ENCODE measurements at places on chromosomes 2 and 18.

DNA sequence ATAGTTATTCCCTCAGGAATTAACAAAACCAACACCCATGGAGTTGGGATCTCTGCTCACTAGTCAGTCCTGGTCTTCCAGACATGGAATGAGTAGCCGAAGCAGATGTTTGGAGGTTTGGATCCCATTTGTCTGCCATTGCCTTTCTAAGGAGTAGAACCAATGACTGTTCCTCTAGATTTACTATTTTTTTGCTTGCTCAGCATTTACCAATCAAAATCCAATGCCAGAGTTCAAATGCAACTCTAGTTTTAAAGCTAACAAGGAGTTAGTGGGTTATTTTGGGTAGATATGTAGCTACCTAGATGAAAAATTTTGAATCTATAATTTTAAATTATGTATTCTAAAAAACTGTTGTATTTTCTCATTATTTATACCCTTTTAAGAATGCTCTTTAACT, 62.6 kb downstream of the MALT1 start:
- DNase-seq, result no peak

DNA sequence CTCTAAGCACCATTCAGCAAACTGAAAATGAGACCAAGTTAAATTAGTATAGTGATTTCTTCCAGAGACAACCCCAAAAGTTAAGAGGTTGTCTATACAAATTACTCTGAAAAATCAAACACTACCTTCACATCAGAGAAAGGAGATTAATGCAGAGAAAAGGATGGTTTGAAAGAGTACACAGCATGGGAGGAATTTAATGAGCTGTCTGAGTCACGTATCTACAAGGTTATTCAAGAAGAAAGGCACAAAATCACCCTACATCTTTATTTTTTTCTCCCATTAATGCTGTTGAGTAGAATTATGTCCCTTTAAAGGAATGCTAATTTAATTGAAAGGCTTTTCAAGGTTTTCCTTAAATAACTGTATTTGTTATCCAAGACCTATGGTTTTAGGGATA, 41.1 kb downstream of the LANCL1 start:
- no peak for DNase-seq

- no peak for DNase-seq
These were observed 74.6 kb downstream of the SLC4A3 start for GRCh38 chr2:219701847-219702634.

- no peak for DNase-seq
These were observed 70.4 kb downstream of the ARHGEF33 start for GRCh38 chr2:38959938-38960608.

DNA sequence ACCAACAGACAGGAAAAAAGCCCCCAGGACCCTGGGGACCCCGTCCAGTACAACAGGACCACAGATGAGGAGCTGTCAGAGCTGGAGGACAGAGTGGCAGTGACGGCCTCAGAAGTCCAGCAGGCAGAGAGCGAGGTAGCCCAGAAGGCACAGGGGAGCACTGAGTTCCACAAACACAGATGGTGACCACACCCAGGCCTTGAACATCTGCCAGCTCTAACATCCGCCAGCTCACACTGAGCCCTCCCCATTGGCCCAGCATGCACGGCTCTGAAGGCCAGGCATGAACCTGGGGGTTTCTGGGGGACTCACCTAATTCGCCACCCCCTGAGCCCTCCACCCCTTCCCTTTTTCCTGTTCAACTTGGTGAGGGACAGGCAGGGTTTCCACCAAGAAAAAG, 25.6 kb upstream of the PRLH start:
- DNase-seq, result no peak

DNA sequence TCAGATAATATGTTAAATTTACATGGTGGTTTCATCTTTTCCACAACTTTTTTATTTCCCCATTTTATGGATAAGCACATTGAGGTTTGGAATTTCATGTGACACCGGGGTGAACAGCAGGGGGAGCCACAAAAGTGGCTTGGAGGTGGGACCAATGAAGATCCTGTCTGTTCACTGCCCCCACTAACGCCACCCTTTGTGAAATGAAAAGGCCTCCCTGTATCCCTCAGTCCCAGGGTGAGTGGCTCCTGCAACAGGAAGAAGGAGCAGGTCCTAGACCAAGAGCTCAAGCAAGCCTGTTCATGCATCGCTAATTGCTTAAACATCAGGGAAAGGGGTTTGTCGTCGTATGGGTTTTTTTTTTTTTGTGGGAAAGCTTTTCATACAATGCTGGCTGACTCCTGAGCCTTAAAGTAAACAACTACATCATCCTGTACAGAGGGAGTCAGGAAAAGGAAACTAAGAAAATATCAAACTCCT, 267.8 kb upstream of the EPAS1 start:
- no peak for DNase-seq

DNA sequence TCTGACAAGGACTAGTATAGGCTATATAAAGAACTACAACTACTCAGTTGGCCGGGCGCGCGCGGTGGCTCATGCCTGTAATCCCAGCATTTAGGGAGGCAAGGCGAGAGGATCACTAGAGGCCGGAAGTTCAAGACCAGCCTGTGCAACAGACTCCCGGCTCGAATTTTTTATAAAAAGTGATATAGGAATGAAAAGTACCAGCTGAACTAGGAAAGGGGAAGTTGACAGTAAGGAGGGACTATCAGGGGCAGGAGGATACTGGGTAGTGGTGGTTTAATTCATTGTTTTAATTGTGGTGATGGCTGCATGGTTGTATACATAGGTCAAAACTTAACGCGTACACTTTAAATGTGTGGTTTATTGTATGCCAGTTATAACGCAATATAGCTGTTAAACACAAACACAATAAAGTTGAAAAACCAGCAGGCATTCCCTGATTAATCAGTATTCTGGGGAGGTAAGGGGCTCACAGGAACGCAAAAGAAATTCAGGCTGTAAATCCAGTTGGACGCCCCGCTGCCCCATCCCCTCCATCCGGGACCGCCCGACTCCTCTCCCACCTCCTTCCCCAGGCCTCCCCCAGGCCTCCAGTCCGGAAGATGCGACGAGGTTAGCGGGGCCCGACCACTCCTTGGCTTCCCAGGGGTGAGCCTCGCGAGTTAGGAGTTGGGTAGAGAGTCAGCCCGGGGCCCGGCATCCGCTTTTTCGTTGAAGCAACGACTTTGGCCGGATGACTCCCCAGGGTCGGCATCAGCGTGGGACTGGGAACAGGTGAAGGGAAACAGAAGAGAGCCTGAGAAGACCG, 746 bp upstream of the POLR1B start:
- peak; percentile 38 for DNase-seq

- DNase-seq, result no peak
These were observed 1.0 kb downstream of the EPHA4 start for GRCh38 chr2:221571025-221571550.

GRCh38 chr2:233449081-233449901, 95.0 kb downstream of the DGKD start:
- no peak for DNase-seq

DNA sequence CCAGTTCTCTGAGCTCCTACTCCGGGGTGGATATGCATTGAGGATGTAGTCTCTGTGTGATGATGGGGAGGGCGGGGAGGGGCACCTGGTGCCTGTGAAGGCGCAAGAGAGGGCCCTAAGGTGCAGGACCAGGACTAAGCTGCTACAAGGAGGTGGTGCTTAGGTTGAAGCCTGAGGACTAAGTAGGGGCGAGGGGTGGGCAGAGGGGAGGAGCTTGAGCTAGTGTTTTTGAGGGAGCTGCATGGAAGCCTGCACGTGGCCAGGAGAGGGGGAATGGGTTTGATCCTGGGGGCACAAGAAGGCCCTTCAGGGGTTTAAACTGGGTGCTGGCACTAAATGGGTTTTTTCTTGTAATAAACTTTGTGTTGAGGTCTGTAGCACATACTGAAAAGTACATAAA, 105.0 kb downstream of the UGGT1 start:
- DNase-seq, result no peak

- DNase-seq, result no peak
These were observed 167.8 kb downstream of the PMAIP1 start for GRCh38 chr18:60067426-60068210.

All from amniotic stem cell (primary cell).